ENCODE measurements at places on chromosomes 5 and 9.

DNA sequence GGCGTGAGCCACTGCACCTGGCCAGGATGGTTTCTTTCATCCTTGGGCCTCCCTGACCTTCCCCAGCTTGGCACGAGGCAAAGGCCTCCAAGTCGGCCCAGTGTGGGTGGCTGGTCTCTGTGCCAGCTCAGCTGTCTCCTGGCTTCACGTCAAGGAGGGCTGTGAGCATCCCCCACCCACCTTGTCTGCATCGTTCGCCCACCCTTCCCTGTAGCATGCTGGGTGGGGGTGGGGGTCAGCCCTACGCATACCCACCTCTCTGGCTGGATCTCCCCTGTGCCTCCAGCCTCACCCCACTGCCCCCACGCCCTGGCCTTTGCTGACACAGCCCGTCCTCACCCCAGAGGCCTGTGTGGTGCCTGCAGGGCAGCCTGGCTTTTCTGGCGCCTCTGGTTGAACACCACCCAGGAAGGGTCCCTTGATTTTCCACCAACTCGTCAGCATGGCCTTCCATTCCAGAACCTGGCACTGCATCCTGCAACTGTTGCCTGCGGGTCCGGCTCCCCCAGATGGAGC is 8.8 kb upstream of the WDR5 start:
- DNase-seq = no peak

DNA sequence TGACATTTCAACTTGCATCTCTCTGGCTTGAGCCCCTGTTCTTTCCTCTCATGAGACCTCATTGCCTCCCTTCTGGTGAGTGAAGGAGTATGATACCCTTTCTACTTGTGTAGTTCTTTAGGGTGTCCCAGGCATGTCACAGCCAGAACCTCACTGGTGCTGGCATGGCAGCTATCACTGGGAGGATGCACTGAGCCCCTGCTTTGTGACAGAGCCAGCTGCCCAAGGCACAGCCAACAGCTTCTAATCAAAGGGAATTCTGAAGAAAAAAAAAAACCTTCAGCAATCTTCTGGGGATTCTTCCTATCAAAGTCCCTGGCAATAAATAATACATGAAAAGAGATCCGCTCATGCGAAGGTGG is 652.6 kb upstream of the KLF4 start:
- no peak for DNase-seq

GRCh38 chr5:415928-416635 is 26.9 kb upstream of the EXOC3 start:
- no peak for DNase-seq

DNA sequence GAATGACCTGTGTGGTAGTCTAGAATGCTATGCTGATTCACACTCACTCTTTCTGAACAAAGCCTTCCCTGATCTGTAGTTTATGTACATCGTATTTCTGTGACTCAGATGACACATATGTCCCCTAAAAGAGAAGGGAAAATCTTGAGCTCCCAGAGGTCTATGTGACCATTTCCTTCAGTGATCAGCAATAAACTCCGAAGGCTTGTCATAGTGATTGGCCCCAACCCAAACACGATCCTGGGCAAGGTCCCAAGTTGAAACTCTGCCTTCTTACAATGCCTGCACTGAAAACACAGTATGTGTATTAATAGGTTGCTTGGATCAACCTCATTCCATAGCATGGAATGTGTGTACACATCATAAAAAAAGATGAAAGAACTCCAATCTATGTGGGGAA is 685.8 kb downstream of the MAT2B start:
- no peak for DNase-seq

- DNase-seq = no peak
Measured at GRCh38 chr9:23799521-23799920, 26.5 kb downstream of the ELAVL2 start.

DNA sequence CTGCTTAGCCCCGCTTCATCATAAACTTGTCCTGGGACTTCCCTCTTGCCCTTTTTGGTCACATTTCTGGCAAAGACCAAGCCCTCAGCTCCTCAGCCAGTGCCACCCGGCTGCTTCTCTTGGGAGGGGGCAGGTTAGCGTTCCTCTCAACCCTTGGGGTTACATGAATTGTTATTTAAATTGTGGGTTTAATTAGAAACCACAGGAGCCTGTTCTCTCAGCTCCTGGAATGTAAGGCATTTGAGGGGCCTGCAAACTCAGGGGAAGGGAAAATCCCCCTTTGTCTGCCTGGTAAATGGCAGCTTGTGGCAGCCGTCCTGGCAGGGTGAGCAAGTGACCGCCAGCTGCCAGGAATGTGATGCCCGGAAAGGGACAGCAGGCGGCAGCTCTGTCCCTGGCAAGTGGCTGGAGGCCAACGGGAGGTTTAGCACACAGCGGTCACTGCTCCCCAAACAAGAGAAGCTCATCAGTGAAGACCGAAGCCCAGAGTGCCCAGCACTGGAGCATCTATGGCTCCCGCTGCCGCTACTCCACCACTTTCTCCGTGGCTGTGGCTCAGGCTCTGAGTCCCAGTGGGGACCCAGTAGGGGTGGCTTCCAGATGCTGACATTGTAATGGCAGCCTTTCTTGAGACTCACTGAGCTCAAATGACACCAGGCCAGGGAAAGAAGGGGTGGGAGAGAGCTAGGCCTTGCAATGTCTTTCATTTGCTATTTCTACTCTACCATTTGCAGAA is 51.7 kb downstream of the SHB start:
- no peak for DNase-seq

DNA sequence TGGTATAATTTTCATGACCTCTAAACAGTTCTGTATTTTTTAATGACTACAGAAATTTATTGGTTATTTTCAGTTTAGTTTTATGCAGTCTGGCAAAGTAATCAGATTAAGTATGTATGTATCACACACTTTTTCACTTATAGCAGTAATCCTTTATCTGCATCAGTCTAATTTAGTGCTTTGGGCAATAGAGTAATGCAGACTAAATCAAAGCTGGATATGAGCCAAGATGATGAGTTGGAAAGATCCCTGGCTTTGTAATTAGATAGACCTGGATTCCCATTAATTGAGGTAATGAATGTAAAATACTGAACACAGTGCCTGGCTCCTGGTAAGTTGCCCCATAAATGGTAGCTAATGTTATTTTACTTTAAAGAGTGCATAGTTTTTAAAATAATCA is 215.4 kb upstream of the TLX3 start:
- DNase-seq = no peak
